ENCODE measurements at places on chromosomes 5 and 9.

- DNase-seq: no peak
Measured at GRCh38 chr5:133995883-133996563, 8.8 kb downstream of the VDAC1 start.

DNA sequence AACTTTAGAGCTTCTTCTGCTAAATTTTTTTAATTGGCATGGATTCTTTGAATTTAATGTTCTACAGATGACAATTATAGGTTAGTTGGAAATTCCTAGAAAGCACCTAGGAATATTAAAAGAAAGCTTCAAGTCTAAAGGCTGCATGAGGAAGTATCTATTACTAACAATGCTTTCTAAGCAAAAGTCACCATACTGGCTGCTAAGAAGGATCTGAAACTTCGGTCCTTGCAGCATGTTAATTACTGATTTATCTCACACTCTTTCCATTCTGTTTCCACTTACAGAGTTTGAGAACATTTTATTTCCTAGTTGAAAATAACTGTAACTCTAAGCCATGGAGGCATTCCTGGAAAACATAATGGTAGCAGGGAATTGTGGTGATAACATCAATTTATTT lies 8.4 kb downstream of the SEMA6A start:
- no peak for DNase-seq

DNA sequence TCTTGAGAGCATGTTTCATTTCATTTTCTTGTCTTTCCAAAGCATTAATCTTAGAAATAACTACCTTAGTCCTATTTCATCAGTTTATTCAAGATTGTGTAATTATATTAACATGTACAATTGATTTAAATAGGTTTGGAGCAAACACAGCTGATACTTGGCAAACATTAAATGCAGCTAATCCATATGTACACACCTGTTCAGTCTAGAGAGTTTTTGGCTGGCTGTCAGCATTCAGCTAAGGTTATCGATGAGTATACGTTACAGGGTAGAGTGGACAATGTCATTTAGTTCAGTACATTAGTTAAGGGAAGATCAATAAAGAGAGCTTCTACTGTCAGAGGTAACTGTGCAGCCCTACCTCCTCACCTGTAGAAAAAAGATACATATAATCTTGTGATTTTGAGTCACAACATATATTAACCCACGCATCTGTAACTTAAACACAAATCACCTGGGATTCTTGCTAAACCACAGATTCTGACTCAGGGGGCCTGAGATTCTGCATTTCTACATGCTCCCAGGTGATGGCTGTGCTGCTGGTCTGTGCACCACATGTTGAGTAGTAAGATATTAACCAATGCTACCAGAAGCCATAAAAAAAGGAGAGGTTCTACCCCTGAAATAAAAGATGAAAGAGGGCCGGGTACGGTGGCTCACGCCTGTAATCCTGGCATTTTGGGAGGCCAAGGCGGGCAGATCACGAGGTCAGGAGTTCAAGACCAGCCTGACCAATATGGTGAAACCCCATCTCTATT lies 34.1 kb upstream of the PCA3 start:
- no peak for DNase-seq

DNA sequence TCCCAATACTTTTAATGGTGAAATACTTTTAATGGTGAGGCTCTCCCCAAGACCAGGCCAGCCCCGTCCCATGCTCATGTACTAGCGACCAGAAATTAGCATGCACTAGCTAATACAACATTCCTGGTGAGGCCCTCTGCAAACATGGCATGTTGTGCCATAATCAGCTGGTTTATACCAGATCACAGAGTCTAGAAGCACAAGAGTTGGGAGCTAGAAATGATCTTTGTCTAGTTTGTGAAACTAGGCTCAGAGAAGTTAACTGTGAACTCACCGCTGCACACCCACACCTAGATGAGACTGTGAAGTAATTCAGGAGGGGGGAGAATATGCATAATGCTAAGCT lies 37.4 kb downstream of the MTMR12 start:
- DNase-seq: no peak

DNA sequence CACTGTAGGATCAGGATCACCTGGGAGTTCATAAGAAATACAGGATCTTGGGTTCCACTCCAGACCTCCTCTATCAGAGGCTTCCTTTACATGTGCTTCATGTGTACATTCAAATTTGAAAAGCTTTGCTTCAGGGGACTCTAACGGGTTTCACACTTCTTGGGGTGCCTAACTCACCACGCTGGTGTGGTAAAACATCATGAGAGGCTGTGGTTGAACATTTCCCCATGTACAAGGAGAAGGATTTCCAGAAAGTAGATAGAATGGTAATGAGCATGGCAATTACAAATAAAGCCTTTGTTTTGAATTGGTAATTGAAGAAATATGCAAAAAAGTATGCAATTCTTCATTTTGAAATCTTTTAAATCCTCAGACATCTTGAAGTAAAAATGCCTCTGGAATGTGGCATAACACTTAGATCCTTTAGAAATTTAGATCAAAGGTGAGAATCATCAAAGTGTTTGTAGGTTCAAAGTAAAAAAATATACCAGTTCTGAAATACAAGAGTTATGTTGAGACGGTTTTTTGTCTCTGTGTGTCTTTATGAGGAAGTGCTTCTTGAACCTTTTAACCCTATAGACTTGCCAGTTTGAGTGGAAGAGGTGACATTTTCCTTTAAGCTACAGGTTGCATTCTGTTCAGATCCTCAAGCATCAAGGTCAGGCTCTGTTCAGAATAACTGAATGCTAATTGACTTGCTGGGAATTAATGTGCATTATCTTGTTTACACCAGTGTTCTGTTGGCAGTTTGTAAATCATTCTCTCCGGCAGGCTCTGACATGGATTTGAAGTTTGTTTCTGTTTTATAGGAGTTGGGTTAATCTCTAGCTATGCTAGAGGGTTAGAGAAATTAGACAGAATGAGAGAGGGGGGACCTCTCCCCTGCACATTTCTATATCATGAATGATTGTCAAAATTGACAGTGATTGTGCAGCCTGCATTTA lies 415.3 kb downstream of the MAN2A1 start:
- DNase-seq: no peak

GRCh38 chr9:128552744-128553440 lies 505 bp downstream of the SPTAN1 start:
- peak; percentile 64 for DNase-seq

GRCh38 chr5:38878391-38879077 lies 32.7 kb downstream of the OSMR start:
- no peak for DNase-seq

DNA sequence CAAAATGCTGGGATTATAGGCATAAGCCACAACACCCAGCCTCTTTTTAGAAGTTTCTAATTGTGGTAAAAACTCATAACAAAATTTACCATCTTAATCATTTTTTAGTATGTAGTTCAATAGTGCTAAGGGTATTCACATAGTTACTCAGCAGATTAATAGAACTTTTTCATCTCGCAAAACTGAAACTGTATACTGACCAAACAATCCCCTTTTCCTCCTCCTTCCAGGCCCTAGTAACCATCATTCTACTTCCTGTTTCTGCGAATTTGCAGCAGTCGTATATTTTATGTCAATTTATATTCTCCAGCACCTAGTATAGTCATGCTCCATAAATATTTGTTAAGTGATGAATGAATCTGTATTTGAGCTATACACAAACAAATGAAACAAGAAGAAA lies 86.3 kb upstream of the ERBIN start:
- no peak for DNase-seq

GRCh38 chr9:3946840-3947587 lies 352.9 kb downstream of the GLIS3 start:
- no peak for DNase-seq

DNA sequence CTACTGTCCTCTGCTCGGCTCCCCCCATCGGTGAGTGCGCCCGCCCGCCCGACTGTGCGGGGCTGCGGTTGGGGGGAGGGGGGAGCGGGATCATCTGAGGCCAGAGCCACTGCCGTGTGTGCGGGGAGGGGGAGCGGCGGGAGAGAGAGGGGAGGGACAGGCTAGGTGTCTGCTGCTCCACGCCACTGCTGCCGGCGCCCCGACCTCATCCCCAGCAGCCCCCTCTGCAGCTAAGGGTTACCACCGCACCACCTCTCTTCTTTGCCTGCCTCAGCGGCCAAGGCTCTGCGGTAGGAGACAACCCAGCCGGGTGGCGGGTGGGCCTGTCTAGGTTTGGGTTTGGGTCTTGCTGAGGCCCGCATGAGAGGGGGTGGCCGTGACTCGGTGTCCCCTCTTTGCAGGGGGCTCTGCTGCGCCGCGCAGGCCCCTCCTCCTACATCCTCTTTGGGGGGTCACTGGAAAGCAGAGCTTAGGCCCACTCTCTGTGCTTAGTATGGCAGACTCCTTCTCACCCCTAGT lies 670 bp upstream of the PURA start:
- DNase-seq: peak; percentile 36

DNA sequence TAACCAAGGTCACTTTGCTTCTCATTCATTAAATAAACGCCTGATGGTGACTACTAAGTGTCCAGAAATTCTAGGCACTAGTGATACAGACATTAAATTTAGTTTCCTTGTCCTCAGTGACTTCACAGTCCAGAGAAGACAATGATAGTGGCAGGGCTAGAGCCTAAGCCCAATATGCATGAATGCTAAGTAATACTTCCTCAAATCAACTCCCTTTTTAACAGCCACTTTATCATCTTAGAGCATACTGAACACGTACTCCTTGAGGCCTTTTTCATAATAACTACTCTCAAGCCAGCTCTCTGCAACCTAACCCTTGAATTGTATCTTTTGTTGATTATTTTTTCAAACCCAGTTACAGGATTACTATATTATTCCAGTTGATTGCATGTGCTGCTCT lies 74.1 kb downstream of the STX17 start:
- no peak for DNase-seq

- DNase-seq: no peak
Measured at GRCh38 chr9:136411378-136411777, 920 bp downstream of the PMPCA start.

- no peak for DNase-seq
Measured at GRCh38 chr5:107012371-107012770, 658.4 kb downstream of the EFNA5 start.

DNA sequence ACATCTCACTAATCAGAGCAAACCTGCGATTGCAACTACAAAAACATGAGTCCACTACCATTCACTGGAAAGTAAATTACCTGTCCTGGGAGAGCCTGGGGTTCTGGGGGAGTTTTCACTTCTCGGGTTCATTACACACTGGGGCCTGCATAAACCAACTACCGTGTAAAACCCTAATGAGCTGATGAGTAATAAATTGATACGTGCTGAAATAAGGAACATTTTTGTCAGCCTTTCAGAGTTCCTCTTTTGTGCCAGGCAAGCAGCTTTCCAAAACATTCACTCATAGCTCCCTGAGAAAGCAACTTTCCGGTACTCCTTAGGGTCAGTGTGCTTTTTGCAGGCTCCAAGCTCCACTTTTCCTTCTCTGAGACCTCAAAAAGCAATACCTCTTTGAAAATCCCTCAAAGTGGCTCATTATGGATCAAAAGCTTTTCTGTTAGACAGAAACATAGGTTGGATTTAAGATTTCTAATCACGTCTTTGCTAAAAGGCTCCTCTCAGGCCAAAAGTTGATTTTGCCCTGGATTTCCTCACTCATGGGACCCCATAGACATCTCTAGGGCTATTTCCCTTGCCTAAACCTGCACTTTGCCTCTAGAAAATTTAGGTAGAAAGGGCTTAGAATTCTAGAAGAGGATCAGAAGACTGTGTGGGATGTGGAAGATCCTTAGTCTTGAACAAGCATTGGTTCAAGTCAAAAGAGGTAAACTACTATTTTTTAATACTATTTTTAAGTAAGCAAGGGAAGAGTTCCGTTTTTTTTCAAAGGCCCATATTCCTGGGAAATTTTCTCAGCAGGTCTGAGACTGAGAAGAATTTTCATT lies 74.8 kb downstream of the ST8SIA4 start:
- no peak for DNase-seq

GRCh38 chr9:129619787-129620668 lies 873 bp downstream of the C9orf50 start:
- DNase-seq: peak; percentile 21

GRCh38 chr9:2125906-2126305 lies 110.8 kb downstream of the SMARCA2 start:
- no peak for DNase-seq

DNA sequence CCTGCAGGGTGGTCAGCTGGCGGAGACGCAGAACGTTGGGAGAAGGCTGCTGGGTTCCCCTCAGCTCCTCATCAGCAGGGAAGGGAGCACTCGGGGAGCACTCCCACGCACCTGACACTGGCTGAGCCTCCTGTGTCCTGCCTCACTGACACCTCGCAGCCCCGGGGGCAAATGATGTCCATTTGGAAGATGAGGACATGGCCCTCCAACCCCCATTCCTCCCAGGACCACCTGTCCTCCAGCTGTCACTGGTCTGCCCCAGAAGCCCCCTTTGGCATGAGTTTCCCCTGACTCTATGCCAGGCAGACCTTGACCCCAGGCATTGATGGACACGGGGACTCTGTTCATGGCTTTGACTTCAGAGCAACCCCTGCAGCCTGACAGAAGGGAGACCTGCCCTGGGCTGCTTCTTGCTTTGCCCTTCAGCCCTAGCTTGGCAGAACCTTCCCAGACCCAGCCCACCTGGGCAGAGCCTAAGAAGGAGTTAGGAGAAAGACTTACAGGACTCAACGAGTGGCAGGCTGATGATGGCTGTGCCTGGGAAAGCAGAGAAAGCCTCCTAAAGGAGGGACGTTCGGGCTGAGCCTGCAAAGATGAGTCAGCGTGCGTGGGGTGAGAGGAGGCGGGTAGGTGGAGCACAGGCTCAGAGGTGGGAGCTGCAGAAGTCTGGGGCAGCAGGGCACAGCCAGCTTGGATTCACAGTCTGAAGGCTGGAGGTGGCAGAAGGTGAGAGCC lies 90.6 kb downstream of the LMX1B start:
- peak; percentile 44 for DNase-seq

DNA sequence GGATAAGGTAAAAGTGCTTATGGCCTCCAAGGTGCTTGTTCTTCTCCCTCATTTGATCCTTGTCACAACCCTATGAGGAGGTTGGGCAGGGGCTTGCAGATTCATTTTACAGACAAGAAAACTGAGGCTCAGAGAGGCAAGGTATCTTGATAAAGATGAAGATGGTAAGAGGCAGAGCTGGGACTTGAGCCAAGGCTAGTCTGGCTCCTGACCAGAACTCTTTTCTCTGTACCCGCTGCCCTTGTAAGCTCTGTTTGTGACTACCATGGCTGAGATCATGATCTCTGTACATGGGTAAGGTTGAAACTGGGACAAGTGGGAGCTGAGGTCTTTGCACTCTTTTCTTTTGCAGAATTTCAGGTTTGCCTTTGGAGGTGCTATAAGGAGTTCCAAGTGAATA lies 33.6 kb downstream of the SEC61B start:
- no peak for DNase-seq

- peak; percentile 28 for DNase-seq
Measured at GRCh38 chr9:105656131-105656921, 5.9 kb upstream of the TAL2 start.

DNA sequence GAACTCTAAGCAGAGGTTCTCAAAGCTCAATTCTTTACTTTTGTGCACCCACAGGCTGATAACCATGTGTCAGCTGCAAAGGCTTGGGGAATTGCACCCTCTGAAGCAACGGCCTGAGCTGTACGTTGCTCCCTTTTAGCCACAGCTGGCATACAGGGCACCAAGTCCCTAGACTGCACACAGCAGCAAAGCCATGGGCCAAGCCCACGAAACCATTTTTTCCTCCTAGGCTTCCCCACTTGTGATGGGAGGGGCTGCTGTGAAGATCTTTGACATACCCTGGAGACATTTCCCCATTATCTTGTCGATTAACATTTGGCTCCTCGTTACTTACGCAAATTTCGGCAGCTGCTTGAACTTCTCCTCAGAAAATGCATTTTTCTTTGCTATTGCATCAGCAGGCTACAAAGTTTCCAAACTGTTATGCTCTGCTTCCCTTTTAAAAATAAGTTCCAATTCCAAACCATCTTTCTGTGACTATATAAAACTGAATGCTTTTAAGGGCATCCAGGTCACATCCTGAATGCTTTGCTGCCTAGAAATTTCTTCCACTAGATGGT lies 23.0 kb downstream of the KIAA0825 start:
- DNase-seq: no peak

GRCh38 chr5:160774666-160775315 lies 77.2 kb downstream of the ATP10B start:
- no peak for DNase-seq
